ENCODE measurements at places on chromosomes 16 and 17. TPM values are rescaled to one million over a fixed set of nuclear protein-coding genes. Genes with fewer than 3 reads are reported as not detected.

The LRRC75A gene
- 10.5 TPM for polyA plus RNA-seq

The SEPTIN12 gene
- polyA plus RNA-seq, result 0.37 TPM

- no peaks in the 10 kb centered on the region for H3K36me3 ChIP-seq
- no peak overlapping the region for H3K27ac ChIP-seq
- H3K4me1 ChIP-seq, result no peaks in the 10 kb centered on the region
- DNase-seq, result no peak
- no peak overlapping the region for H3K4me3 ChIP-seq
Measured at GRCh38 chr17:65495122-65496055, 66.1 kb downstream of the AXIN2 start.

The HP gene
- 14.1 TPM for polyA plus RNA-seq

DNA sequence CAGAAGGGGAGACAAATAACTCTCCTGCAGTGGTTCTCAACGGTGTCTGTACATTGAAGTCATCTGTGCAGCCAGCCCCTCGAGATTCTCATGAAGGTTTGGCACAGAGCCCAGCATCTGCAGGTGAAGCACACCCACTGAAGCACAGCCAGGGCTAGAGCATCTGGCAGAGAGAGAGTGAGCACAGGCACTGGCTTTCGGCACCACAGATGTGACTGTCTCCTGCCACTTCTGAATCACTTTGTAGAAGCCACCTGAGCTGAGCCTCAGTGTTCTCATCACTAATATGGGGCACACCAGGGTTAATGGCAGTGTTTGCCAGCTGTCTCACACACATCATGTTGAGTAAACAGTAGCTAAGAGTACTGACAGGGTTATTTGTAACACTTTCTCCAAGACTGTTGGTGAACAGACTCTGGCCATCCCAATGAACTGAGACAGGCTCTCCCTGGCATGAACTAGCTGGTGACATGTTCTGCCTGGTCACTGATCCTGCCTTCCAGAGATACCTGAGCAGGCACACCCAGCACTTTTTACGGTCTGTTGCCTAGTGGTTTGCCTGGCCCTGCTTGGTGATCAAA is 10.9 kb downstream of the HSPB9 start:
- no peak overlapping the region for H3K4me3 ChIP-seq
- peaks cover 18% of the 10 kb centered on the region for H3K36me3 ChIP-seq
- peaks cover 57% of the 10 kb centered on the region for H3K4me1 ChIP-seq

- H3K27me3 ChIP-seq, result no peaks in the 10 kb centered on the region
- no peaks in the 10 kb centered on the region for H3K36me3 ChIP-seq
- DNase-seq, result no peak
- no peak overlapping the region for H3K27ac ChIP-seq
Measured at GRCh38 chr16:12453832-12454231, 349.9 kb downstream of the CPPED1 start.

The SLC5A10 gene
- 1.9 TPM for polyA plus RNA-seq

DNA sequence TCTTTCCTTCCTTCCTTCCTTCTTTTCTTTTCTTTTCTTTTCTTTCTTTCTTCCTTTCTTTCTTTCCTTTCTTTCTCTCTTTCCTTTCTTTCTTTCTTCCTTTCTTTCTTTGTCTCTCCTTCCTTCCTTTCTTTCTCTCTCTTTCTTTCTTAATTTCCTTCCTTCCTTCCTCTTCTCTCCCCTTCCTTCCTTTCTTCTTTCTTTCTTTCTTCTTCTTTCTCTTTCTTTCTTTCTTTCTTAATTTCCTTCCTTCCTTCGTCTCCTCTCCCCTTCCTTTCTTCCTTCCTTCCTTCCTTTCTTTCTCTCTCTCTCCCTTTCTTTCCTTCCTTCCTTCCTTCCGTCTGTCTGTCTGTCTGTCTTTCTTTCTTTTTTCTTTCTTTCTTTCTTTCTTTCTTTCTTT is 1446.5 kb upstream of the GOT2 start:
- H3K4me1 ChIP-seq, result no peaks in the 10 kb centered on the region
- H3K27ac ChIP-seq, result no peak overlapping the region
- no peak for DNase-seq
- H3K27me3 ChIP-seq, result no peaks in the 10 kb centered on the region
- H3K36me3 ChIP-seq, result no peaks in the 10 kb centered on the region

The P2RX1 gene
- 9.2 TPM for polyA plus RNA-seq

Measured in spleen (tissue), 13 donors.